ENCODE measurements at places on chromosomes 7 and 10.
A peak's percentile ranks its signal among the peaks of the same experiment; 100 is the strongest.

- DNase-seq, result no peak
These were observed 32.4 kb downstream of the BLNK start for GRCh38 chr10:96238646-96239623.

GRCh38 chr7:3117488-3118231 lies 74.0 kb upstream of the CARD11 start:
- DNase-seq, result no peak

- no peak for DNase-seq
These were observed 31.0 kb upstream of the ARID5B start for GRCh38 chr10:61870526-61870895.

DNA sequence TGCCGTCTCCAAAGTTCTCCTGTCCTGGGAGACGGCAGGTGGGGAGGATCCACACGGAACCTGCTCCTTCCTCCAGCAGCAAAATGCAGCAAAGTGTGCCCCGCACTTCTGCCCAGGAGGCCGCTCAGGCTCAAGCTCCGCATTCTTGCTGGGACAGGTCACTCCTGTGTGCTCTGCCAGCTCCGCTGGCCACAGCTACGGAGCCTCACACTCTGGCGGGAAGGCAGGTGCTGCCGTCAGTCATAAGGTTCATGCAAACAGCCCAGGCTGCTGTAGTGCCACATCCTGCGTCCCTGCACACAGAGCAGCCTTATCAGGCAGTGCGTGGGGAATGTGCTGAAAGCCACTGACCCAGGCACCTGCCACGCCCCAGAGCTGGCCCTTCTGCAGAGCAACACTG lies 22.4 kb downstream of the ADGRA1 start:
- no peak for DNase-seq

GRCh38 chr10:109975244-109976190 lies 32.3 kb upstream of the ADD3 start:
- DNase-seq, result no peak

DNA sequence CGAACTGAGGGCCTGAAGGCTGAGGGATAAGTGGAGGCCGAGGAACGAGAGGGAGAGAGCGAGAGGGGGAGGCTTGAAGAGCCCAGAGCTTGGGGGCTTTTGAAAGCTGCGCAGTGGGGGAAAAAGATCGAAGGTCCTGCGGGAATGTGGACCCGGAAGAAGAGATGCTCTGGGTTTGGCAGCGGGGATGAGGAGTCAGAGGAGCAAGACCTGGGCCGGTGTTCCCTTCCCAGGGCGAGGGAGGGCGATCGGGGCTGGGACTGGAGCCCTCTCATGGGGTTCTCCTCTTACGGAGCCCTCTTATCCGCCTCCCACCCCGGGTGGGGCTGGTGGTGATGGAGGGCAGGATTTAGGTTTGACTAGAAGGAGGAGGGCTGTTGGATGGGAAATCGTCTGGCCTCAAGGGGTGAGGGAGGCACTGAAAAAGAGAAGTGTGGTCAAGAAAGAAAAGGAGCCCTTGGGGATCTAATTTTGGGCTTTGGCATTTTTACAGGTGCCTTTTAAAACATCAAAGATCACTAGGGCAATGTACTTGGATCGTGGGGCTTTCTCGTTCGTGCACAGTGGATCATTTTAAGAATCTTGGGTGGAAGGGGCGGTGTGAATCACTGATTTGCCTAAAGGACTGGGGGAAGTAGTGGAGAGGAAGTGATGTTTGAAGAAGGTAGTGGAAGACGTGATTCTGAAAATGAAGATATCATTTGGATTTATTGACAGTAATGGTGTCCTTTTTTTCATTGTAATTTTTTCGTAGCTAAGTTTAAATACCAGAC lies 637 bp downstream of the SAMD8 start:
- peak; percentile 1 for DNase-seq
